Brain (organoid and tissue), 16 donors: ENCODE measurements at places on chromosomes 6 and 20. TPM values are rescaled to one million over a fixed set of nuclear protein-coding genes. Genes with fewer than 3 reads are reported as not detected.

GRCh38 chr6:17091122-17091521 is 10.7 kb upstream of the STMND1 start:
- DNase-seq = peak; percentile 34

- DNase-seq = no peak
Measured at GRCh38 chr20:47050996-47051395, 156.4 kb downstream of the EYA2 start.

DNA sequence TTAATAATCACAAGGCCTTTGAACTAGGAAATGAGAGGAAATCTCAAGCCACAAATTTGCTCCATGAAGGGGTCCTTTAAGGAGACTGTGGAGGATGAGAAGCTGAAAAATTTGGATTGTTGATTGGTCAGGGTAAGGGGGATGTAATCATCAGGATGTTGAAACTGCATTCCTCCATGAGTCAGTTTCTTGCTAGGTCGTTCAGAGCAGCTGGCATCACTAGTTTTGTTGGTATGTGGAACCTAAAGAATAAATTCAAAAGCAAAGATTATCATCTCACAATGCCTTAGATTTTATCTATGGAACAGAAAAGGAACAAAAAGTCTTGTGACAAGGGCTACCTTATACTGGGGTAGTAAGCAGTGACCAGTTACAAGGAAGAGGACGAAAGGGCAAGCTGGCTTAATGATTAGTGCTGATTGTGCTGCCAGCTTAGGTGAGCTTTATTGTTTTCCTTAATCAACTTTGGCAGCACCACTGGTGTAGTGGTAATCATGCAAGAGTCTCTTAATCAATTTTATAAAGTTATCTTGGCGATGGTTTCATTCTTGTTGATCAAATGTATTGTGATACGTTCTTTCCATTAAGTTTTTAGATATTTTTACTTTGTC is 36.6 kb downstream of the CRISP2 start:
- DNase-seq = no peak

DNA sequence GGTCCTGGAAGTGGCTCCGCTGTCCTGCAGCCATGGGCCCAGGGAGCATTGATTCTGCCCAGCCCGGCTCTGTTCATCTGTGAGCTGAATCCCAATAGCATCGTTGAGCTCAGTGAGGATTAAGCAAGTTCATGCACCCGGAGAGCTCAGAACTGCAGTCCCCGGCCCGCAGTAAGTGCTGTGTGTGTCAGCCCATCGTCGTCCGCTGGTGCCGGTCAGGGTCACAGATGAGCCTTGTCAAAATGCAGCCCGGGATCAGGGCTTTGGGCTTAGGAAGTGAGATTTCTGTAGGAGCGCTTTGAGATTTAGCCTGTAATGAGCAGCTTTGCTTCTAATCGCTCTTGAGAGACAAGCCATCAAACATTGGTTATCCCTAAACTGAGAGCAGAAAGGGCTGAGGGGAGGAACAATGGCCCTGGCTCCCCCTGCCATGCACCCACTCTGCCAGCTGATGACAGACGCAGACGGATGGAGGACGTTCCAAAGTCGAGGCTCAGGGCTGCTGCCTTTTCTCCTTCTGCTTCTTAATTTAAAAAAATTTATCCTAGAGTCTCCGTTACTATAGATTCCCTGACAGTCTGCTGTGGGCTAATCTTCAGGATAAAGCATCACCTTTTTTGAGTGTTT is 25.6 kb upstream of the SULF2 start:
- peak; percentile 53 for DNase-seq

DNA sequence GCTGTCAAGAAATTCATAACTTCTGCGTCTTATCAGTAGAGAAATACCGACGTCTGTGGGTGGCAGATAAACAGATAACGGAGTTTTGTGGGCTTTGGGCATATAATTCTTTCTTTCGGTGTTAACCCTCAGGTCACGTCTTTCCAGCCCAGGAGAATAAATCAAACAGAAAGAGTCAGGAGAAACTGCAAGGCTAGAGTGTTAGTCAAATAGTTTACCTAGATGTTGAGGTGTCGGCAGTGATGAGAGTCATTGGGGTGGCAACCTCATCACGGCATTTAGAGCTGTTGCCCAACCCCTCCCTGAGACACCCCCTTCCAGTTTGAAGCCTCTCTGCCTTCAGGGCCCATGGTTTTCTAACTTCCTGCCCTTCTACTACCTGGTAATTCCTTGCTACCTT is 49.5 kb downstream of the ADTRP start:
- no peak for DNase-seq

DNA sequence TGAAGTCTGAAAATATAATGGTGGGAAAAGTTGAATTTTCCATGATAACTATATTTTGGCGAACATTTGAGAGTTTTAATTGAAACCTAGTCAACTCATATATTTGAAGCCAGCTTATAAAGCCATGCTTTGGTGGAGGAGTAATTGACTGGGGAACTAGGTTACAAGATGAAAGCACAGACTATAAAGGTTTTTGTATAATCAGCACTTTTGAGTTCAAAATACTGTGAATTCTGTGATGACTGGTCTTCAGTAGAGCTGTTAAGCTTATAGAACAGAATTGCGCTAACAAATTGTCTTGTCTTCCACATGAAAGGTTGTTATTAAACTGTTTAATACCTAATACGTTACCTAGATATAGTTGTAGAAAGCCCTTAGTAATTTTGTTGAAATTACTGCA is 159.1 kb upstream of the SCGN start:
- no peak for DNase-seq

DNA sequence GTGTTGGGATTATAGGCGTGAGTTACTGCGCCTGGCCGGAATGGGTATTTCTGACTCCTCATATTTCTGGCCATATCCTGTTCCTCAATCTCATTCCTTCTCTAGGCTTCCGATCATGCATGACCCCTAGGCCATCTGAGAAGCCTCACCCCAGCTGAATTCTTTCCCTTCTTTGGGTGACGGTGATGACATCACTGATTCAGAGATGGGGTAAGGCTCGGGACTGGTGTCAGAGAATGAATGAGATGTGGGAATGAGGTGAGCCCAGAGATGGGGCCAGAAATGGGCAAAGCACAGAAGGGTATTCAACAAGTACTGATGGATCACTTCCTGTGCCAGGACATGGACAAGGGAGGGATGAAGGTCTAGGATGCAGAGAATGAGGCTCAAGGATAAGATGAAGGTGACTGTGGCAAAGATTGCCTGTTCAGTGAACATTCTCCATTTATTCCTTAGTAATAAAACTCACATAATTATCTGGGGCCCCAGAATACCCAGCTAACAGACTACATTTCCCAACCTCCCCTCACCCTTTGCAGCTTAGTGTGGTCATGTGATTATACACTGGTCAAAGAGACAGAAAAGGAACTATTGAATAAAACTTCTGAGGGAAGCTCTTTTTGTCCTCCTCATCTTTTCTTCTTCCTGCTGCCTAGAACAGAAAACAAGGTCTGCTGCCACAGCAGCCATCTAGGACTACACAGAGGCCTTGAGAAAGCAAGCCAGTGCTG is 39.6 kb downstream of the KIAA0319 start:
- no peak for DNase-seq

DNA sequence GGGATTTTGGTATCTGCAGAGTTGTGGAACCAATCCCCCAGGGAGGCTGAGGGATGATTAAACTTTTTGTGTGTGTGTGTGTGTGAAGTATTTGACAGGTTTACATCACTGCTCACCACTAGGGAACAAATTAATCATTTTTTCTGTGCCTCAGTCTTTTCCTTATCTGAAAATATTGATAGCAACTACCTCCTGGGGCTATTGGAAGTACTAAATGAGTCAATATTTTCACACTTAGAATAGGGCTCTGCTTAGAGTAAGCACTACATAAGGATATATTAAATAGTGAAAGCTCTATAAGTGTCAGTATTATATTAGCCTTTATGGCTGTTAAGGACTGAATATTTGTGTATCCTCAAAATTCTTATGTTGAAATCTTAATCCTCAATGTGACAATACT is 155.2 kb upstream of the UST start:
- no peak for DNase-seq

- no peak for DNase-seq
Measured at GRCh38 chr20:25011831-25012241, 19.3 kb upstream of the APMAP start.

DNA sequence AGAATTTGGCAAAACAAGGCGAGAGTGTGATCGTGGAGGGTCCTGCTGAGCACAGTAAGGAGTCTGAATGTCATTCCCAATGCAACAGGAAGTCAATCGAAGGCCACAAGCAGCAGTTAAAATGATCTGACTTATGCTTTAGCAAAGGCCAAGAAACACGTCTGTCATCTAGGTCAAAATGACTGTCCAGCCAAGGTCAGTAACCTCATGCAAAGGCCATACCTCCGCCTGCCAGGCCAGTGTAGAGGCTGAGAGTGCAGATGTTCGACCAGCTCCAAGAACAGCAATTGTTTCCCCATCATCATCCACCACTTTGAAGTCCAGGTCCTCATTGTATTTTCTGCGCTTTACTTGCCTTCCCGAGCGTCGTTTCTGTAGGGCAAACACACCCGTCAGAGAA is 105.6 kb downstream of the CHD6 start:
- no peak for DNase-seq

DNA sequence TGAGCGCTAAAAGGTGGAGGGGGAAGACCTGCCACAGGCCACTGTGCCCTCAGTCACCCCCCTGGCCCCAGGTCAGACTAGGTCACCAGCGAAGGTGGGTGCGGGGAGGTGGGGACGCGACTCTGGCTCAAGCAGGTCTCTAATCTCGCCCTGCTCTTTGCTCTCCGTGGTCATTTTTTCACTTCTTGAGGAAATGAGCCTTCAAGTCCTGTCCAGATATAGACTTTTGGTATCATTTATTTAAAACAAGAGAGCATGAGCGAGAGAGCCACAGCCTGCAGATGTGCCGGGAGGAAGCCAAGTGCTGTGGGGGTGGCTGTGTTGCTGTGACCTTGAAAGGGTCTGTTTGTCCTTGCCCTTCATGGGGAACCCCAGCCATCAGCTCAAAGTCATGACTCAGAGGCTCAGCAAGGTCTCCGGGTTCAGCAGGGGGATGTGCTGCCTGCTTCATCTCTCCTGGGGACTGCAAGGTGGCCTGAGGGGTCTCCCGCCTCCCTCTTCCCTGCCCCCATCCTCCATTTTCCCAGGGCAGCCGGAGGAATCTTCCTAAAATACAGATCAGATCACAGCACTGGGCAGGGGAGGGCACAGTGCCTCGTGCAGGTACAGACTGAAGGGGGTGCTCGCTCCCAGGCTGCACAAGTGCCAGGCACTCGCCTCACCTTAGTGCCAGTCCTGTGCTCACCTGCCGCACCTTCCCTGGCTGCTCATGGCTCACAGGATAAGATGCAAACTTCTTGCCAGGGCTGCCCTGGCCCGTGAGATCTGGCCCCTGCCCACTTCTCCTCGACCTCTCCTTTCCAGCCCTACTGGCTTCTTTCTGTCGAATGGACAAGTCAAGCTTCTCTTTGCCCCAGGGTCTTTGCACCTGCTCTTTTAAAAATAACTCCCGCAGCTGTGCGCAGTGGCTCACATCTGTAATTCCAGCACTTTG is 26.5 kb downstream of the SULF2 start:
- no peak for DNase-seq

The MCHR2 gene
- polyA plus RNA-seq = 0.53 TPM

DNA sequence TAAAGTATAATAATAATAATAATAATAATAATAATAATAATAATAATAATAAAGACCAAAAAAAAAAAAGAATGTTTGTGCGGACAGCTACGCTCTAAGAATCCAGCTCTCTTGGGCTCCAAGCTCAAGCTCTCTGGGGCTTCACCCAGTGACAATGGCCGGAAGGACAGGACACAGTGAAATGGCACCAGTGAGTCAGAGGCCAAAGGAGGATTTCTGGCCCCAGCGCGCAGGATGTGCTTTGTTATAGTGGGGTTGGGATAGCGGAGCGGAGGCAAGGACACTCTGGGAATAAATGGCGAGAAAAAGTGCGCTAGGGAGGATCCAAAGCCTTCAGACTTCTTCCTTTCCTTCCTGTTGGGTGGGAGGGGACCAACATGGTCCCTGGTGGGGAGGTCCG is 38.2 kb downstream of the HLA-A start:
- DNase-seq = no peak

- no peak for DNase-seq
Measured at GRCh38 chr20:8408587-8409307, 276.7 kb downstream of the PLCB1 start.

The TPBG gene
- polyA plus RNA-seq = 24.4 TPM

The IL17F gene
- not detected for polyA plus RNA-seq

GRCh38 chr20:51326201-51326819 is 216.2 kb downstream of the NFATC2 start:
- DNase-seq = no peak

DNA sequence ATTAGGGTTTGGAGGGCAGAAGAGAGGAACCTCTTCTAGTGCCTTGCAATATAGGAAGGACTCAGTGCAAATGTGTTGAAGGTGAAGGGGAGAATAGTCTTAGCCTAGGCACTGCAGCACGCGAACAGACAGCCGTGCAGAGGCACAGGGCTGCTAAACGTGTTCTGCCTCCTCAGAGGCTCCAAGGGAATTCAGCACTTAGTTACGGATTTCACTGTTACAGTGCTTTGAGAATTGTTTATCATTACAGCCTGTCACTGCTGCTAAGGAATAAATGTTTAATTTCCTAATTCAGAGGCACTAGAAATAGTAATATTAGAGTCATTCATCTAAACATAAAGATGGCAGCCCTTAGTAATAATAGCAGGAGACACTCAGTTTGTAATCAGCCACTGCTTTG is 116.4 kb upstream of the SLC22A16 start:
- peak; percentile 14 for DNase-seq

- DNase-seq = no peak
Measured at GRCh38 chr6:38156818-38157565, 337.5 kb downstream of the ZFAND3 start.

The ECHDC1 gene
- 19.6 TPM for polyA plus RNA-seq

- no peak for DNase-seq
Measured at GRCh38 chr6:163730246-163731210, 316.0 kb downstream of the QKI start.

The HCK gene
- 3.4 TPM for polyA plus RNA-seq

GRCh38 chr20:10747019-10747418 is 73.2 kb upstream of the JAG1 start:
- no peak for DNase-seq

- DNase-seq = no peak
Measured at GRCh38 chr6:154508573-154509375, 1.7 kb downstream of the CNKSR3 start.

- no peak for DNase-seq
Measured at GRCh38 chr6:89749918-89750317, 69.7 kb downstream of the MDN1 start.

The GGTLC1 gene
- not detected for polyA plus RNA-seq
